ENCODE measurements at places on chromosomes 3 and 15. TPM values are rescaled to one million over a fixed set of nuclear protein-coding genes. Genes with fewer than 3 reads are reported as not detected.

CKMT1B gene
- total RNA-seq: not detected

CCDC39 gene
- total RNA-seq: not detected

DNA sequence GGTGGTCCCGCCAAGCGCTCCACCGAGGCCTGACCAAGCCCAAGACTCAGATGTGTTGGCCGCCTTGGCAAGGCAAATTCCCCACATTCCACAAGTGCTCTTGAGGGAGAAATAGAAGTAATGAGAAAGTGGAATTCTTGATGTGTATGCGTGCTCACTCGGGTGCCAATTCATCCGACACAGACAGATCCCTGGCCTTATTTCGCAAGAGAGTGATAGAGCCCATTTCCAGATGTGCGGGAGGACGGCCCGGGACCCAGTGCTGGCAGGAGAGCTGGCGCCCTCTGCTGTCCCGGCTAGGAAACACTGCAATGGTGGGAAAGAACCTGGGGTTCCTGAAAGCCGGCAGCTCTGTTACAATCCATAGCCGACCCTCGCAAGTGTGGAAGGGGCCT is 76.0 kb downstream of the HMG20A start:
- peak; percentile 71 for DNase-seq
- no peak overlapping the region for H3K27ac ChIP-seq
- no peaks in the 10 kb centered on the region for H3K27me3 ChIP-seq
- no peaks in the 10 kb centered on the region for H3K36me3 ChIP-seq

DNA sequence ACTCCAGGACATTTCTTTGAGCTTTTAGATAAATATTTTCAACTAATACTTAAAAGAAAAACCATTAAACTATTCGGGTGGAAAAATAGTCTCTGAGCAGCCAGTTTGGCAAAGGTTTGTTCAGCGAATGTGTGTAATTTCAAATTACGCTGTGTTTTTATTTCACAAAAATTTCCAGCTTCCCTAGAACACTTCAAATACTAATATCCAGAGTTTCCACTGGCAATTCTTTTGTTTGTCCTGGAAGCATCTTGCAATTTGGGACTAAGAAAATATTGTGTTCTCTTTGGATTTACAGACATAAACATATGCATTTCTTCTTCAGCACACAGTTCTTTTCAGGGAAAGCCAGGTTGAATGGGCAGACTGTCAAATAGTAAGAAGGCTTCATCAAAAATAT is 61.9 kb downstream of the MDFIC2 start:
- no peak overlapping the region for H3K4me3 ChIP-seq
- DNase-seq: no peak
- no peaks in the 10 kb centered on the region for H3K27me3 ChIP-seq
- no peaks in the 10 kb centered on the region for H3K4me1 ChIP-seq

GRCh38 chr15:22919171-22919570 is 61.0 kb downstream of the CYFIP1 start:
- no peak for DNase-seq
- H3K27me3 ChIP-seq: no peaks in the 10 kb centered on the region
- no peaks in the 10 kb centered on the region for H3K36me3 ChIP-seq
- no peaks in the 10 kb centered on the region for H3K4me1 ChIP-seq

DNA sequence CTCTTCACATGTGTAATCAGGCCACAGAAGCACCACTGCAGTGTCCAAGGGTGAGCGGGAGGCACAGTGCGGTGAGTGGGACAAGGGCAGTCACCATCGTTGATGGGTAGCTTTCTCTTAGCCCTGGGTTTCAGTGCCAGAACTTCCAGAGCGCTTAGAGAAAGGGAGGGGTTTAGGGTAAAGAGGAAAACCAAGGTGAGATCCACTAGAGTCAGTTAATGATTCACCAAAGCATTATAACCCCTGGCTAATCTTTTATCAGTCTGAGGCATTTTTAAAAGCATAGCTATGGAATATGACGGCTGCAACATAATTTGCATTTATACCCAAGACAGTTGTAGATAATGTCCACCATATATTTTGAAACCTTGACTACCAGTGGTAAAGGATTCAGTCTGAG is 94.8 kb downstream of the SHQ1 start:
- no peak overlapping the region for H3K27ac ChIP-seq
- peaks cover 30% of the 10 kb centered on the region for H3K4me1 ChIP-seq
- DNase-seq: no peak
- peaks cover 21% of the 10 kb centered on the region for H3K36me3 ChIP-seq
- H3K4me3 ChIP-seq: no peak overlapping the region

DNA sequence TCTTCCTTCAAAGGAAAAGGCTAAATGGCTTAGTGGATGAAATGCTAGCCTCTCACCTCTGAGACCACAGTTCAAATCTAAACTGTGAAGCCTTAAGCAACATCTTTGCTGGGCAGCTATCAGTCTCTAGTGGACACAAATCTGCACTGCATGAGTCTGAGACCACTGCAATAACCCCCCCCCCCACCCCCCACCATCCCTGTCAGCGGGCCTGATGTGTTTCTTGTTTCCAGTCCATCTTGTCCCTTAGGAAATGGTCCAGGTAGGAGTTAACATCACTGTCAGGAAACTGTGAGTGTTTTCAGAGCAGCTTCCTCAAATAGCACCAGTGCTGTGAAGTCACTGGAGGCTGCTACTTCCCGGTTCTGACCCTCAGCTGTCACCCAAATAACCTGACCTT is 140.6 kb upstream of the TMCO5A start:
- H3K4me1 ChIP-seq: no peaks in the 10 kb centered on the region
- no peaks in the 10 kb centered on the region for H3K27me3 ChIP-seq
- no peak for DNase-seq
- no peaks in the 10 kb centered on the region for H3K36me3 ChIP-seq
- H3K27ac ChIP-seq: no peak overlapping the region
- H3K4me3 ChIP-seq: no peak overlapping the region

GRCh38 chr15:60591496-60592370 is 112.8 kb upstream of the ICE2 start:
- H3K4me1 ChIP-seq: peaks cover 60% of the 10 kb centered on the region
- H3K27ac ChIP-seq: peak overlapping the region; percentile 79
- DNase-seq: peak; percentile 54
- peak overlapping the region; percentile 77 for H3K4me3 ChIP-seq
- H3K36me3 ChIP-seq: peaks cover 16% of the 10 kb centered on the region

GRCh38 chr15:47384341-47384740 is 333.0 kb upstream of the SEMA6D start:
- H3K27me3 ChIP-seq: no peaks in the 10 kb centered on the region
- no peak overlapping the region for H3K27ac ChIP-seq
- DNase-seq: no peak
- H3K4me3 ChIP-seq: no peak overlapping the region

DNA sequence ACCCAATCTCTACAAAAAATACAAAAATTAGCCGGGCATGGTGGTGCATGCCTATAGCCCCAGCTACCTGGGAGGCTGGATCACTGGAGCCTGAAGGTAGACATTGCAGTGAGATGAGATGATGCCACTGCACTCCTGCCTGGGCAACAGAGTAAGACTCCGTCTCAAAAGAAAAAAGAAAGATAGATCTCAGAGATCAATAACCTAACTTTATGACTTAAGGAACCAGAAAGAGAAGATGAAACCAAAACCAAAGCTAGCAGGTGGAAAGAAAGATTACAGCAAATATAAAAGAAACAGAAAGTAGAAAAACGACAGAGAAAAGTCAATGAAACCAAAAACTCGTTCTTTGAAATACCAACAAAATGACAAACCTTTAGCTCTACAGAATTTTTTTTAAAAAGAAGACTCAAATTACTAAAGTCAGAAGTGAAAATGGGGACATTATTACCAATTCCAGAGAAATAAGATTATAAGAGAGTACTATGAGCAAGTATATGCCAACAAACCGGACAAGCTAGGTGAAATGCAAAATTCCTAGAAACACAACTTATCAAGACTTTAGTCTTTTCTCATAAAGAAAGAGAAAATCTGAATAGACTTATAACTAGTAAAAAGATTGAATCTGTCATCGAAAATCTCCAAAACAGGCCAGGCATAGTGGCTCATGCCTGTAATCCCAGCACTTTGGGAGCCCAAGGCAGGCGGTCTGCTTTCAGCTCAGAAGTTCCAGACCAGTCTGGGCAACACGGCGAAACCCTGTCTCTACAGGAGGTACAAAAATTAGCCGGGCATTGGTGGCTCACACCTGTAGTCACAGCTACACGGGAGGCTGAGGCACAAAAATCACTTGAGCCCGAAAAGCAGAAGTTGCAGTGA is 35.0 kb downstream of the ACAP2 start:
- DNase-seq: no peak
- H3K4me1 ChIP-seq: peaks cover 39% of the 10 kb centered on the region
- H3K27ac ChIP-seq: peak overlapping the region; percentile 46
- no peaks in the 10 kb centered on the region for H3K27me3 ChIP-seq
- H3K4me3 ChIP-seq: peak overlapping the region; percentile 47
